Stimulated activated effector memory CD8-positive, alpha-beta T cell treated with anti-CD3 and anti-CD28 coated beads, Interleukin-12 subunit alpha, Interleukin-12 subunit beta, amount 100 ng/mL, for 72 hours (primary cell): ENCODE measurements at places on chromosomes 6 and 20.

DNA sequence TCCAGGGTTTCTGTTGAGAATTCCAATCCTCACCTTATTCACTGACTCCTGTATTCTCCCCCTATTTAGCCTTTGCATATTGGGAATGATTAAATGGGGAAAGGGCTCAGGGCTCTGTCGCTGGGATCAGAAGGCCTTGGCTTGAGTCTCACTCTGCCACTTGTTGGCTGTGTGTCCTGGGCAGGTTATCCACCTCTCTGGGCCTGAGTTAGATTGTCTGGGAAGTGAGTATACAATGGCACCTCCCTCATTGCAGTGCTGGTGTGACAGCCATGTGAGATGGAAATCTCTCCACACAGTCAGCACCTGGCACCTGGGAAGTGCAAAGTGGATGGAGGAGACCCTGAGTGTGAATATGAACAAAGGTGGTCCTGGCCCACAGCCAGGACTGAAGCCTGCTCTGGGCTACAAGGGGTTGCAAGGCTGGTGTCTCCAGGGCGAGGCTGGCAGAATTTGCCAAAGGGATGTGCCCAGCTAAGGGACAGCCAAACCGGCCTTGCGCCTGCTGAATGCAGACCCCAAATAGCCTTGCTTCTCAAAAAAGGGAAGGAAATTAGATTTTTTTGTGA, 200.0 kb upstream of the PMEPA1 start:
- no peak for DNase-seq

DNA sequence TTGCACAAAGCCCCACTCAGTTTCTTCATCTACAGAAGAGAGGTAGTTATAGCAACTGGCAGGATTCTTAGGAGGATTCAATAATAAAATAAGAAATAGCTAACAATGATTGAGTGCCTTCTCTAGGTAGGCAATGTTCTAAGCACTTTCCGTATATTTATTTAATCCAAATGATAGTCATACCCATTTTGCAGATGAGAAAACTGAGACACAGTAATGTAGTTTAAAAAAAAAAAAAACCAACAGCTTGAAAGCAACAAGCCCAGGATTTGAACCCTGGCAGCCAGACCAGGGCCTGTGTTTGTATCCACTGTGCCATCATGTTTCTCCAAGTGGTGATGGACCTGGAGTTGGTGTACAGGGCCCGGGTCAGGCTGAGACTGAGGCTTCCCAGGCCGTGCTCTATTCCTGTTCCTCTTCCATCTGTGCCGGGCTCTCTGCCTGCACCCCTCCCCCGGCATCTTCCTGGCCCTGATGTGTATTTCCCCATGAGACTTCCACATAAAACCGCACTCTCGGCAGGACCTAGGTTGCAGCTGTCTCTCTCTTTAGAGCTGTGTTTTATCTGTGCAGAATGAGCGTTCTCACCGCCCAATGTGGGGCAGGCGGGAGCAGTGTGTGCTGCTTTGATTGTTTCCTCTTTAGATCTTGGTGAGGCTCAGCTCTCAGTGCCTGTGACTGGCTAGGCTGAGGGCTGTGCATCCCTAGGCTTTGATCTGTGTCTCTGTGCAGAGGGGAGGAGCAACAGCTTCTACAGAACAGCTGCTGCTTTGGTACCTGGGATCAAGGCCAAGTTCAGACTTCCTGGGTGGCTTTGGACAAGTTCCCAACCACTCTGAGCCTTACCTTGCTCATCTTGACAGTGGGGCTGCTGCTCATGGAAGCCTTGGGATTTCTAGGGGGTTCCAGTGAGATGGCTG, 49.5 kb downstream of the TOX2 start:
- DNase-seq = no peak

- DNase-seq = no peak
Measured at GRCh38 chr6:148258868-148259267, 83.8 kb upstream of the SASH1 start.

DNA sequence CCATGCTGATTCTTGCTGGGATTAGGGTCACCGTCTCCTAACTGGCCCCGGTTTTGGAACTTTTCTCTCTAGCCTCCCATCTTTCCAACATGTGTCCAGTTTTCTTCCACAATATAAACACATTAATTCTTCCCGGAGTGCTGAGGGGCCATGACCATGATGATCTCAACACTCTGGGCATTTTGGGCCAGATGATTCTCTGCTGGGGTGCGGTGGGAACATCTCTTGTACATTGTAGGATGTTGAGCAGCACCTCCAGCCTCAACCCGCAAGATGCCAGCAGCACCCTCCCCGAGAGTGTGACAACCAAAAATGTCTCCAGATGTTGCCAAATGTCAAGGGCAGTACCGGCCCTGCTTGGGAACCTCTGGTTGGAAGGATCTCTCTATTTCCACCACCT, 164.8 kb downstream of the TFAP2C start:
- DNase-seq = no peak

GRCh38 chr6:133456439-133456838, 215.3 kb downstream of the EYA4 start:
- no peak for DNase-seq

DNA sequence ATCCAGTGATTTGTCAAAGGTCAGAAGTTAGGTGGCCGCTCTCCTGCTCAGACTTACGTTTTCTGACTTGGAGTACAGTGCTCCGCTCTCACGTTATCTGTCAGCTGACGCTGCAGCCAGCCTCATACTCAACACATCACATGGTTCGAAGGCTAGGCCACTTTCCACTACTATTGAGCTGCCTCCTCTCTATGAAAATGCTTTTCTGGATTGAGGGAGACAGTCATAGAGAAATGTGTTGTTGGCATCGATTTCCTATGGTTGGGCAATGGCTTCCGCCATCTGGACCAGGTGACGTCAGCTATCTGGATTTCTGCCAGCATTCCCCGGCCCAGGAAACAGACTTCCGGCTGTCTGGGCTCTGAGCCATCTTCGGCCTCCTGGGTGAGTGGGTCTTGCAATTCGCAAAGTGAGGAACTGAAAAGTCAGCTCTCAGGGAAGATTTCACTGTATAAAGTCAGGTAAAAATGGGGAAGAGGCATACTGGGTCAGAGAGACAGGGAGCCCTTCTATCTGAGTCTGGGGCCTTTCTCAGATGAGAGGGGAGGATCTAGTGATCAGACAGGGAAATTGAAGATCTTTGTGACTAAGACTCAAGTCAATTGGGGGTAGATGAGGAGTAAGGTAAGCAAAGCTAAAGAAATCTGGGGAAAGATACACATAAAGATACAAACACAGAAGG, 37.5 kb upstream of the IER3 start:
- no peak for DNase-seq

- DNase-seq = no peak
Measured at GRCh38 chr6:34705241-34705640, 8.7 kb upstream of the ILRUN start.

GRCh38 chr20:38184101-38184500, 19.0 kb upstream of the TGM2 start:
- no peak for DNase-seq

DNA sequence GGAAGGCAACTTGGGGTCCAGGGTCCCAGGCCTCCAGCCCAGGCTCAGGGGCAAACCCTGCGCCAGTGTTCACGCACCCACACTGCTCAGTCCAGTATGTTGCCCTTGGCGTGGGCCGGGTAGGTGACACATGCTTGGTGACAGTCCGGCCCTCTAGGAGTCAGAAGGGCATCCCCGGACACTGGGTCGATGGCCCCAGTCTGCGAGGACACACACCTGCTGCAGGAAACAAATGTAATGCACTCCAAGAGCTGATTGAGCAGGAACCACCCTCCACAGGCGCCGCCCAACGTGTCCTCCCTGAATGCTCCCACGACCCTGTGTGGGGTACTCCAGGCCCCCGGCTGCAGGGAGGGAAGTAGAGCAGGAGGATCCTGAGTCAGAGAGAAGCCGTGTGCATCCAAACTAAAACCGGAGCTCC, 160.7 kb downstream of the DLL1 start:
- no peak for DNase-seq

- peak; percentile 35 for DNase-seq
Measured at GRCh38 chr6:110041126-110041525, 63.0 kb downstream of the GPR6 start.

DNA sequence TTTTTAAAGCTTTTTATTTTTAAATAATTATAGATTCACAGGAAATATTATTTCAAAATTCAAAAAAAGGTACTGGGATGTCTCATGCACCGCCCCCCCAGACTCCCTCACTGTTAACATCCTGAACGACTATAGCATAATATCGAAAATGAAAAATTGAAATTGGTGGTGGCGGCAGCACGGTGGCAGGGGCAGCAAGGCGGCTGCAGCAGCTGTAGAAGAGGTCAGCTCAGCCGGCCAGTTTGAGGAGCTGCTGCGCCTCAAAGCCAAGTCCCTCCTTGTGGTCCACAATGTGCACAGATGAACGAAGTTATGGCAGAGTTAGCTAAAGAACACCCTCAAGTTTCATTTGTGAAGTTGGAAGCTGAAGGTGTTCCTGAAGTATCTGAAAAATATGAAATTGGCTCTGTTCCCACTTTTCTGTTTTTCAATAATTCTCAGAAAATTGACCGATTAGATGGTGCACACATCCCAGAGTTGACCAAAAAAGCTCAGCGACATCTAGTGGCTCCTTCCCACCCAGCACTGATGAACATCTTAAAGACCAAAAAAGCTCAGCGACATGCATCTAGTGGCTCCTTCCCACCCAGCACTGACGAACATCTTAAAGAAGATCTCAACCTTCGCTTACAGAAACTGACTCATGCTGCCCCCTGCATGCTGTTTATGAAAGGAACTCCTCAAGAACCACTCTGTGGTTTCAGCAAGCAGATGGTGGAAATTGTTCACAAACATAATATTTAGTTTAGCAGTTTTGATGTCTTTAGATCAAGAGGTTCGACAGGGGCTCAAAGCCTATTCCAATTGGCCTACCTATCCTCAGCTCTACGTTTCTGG, 100.8 kb downstream of the FAM217A start:
- DNase-seq = peak; percentile 11

GRCh38 chr6:13116155-13116554, 212.2 kb downstream of the TBC1D7 start:
- no peak for DNase-seq

DNA sequence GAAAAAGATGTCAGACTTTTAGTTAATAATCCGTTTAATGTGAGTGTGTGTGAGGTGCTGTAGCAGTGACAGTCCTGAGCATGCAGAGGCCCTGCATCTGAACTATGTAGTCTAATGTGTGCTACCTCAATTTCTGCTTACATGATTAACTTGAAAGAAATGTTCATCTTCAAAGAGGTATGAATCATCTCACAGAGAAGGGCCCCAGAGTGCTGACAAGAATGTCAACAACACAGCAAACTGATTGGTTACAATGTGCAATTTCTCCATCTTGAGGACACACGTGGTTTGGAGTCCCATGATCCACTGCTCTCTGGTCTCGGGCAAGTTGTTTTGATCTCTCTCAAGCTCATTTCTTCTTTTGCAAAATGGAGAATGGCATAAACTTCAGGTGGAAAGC, 61.7 kb upstream of the EMILIN3 start:
- no peak for DNase-seq

GRCh38 chr6:106882601-106883518, 91.7 kb downstream of the CD24 start:
- DNase-seq = no peak

- DNase-seq = no peak
Measured at GRCh38 chr20:37992802-37993409, 40.4 kb downstream of the TTI1 start.

- no peak for DNase-seq
Measured at GRCh38 chr6:130680116-130680515, 147.1 kb upstream of the SMLR1 start.

DNA sequence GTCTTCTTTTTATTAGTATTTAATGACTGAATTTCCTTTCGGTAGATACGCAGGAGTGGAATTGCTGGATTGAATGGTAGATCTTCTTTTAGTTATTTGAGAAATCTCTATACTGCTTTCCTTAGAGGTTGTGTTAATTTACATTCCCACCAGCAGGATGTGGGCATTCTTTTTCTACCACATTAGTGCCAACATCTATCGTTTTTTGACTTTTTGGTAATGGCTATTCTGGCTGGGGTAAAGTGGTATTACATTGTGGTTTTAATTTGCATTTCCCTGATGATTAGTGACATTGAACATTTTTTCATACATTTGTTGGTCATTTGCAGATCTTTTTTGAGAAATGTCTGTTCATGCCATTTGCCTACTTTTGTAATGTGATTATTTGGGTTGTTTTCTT, 37.1 kb downstream of the SUMO4 start:
- no peak for DNase-seq

DNA sequence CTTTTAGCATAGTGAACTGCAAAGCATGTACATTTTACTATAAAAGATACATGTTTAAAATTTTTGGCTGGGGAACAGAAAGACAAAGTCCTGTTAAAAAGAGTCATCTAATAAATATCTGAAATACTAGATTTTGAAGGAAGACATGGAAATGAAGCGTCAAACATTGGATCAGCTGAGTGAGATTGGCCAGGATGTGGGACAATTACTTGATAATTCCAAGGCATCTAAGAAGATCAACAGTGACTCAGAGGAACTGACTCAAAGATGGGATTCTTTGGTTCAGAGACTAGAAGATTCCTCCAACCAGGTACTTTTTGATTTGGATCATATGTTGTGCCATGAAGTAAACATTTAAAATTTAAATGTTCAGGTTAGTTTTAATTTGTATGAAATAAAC, 162.3 kb downstream of the UTRN start:
- DNase-seq = no peak

GRCh38 chr6:33391922-33392594, 435 bp downstream of the KIFC1 start:
- no peak for DNase-seq

GRCh38 chr6:108846628-108847027, 1.6 kb upstream of the ARMC2 start:
- DNase-seq = no peak

- DNase-seq = no peak
Measured at GRCh38 chr20:39862470-39862891, 826.6 kb downstream of the MAFB start.

DNA sequence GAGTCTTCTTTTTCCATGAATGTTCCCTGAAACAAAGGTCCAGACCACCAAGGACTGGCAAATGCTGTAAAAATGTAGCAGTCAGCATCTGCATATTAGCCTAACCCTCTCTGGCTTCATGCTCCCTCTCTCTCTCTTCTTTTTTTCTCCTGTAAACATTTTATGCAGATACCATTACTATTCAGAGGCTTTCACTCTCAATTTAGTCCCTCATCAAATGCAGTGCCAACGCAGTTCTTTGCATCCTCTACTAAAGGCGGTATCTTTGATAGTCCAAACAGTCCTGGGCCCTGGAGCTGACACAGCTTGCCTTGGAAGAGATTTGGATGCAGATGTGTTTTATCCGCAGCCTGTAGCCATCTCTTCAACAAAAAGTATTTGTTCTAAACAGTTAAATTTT, 167.1 kb upstream of the MMS22L start:
- no peak for DNase-seq

DNA sequence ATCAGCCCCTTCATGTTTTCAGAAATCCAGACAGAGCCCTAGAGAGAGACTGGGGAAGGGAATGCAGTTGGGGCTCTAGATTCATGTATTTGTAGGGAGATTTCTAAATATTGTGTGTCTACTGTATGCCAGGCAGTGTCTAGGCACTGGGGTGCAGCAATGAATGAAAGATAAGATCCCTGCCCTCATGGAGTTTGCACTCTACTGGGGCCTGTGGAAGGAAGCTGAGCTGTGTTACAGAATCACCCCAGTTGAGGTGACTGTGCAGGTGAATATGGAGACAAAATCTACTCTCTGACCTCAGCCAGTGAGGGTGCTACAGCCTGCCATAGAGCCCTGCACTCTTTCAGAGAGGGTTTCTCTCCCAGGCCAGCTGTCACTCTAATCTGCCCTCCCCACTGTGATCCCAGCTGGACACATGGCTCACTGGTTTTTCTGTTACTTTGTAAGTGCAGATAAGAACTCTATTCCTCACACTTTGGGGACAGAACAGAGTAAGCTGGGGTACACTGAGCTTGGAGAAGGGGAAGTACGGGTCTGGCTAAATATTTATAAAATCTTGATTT, 69.2 kb upstream of the E2F3 start:
- DNase-seq = no peak
